SJSA1 (cell line): ENCODE measurements at places on chromosomes 4 and X.

DNA sequence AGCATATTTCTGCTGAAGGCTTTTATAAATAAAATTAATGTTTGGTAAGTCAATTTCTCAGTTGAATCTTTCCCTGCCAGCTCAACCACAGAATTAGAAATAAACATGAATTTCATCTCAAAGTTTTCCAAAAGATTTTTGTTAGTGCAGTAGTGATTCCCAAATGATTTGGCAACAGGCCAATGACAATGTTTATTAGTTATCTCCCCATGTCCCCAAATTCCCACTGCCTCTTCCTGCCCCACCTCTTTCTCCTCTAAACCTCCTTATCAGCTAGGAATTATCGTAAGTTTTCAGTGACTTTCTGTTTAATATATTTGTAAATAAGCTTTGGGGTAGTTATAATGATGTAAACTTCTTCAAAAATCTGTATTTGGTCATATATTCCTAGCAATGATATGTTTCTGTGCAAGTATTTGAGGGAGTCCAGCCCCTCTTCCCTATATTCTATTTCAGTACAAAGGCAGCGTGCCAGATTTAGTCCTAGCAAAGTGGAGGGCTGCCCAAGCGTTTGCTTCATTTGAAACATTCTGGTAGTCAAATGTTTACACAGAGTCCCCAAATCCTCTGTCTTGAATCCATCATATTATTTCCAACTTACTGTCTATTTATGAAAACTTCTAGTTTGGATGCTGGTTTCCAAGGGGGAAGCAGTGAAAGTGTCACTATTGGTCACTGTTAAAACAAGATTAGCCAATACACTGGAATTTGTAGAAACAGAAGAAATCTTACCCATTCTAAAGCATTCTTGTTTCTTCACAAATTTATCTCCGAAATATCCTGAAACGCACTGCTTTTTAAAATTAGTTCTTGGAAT is 33.7 kb upstream of the ANKRD50 start:
- no peaks in the 10 kb centered on the region for H3K27me3 ChIP-seq
- no peak overlapping the region for H3K27ac ChIP-seq
- no peak overlapping the region for H3K4me3 ChIP-seq
- DNase-seq, result no peak
- no peaks in the 10 kb centered on the region for H3K36me3 ChIP-seq

DNA sequence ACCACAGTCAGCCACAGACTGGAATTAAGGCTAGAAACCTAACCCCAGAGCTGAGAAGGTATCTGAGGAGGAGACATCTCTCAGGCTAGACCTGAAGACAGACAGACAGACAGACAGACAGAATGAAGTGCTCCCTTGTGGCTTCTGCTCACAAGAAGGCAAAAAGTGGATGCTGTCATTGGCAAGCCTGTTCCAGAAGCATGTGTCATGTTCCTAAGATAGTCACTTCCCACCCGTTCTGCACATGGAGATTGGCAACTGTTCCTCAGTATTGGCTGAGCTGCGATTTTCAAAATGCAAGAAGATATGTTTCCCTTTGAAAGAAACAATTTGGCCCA is 166.4 kb downstream of the NSUN7 start:
- H3K27me3 ChIP-seq, result no peaks in the 10 kb centered on the region
- no peaks in the 10 kb centered on the region for H3K36me3 ChIP-seq
- H3K4me1 ChIP-seq, result no peaks in the 10 kb centered on the region; the same call in 1 of the 2 replicates
- H3K27ac ChIP-seq, result no peak overlapping the region
- no peak for DNase-seq

DNA sequence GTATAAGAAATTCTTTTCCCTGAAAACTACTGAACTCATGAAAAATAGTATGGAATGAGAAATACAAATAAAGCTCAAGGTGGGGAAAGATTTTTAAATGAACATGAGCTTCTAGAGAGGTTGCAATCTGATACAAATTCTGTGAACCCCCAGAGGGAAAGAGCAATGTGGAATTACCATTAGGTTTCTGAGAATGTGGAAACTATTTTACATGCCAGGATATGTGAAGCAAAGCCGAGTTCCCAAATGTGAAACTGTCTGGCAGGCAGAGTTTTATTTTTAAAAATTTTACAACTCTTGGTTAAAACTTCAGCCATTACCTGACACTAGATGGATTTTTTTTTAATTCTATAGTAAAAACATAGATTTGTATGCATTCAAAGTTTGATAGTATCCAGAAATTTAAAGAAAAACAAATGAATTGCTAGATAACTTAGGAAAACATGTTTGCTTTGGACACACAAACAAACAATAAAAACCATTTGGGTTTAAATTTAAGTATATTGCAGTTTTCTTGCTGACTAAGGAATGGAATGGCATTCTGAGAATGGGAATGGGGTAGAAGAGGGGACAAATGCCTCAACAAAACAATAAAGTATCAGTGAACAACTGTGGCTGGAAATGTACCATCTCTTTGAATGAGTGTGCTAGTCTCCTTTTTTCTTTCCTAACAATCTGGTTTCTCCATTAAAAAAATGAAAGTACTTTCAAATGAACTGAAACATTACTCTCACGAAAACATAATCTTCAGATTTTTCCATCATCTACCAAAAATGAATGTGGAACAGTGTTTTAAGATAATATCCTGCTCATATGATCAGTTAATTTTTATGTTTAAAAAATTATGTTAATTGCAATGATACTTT is 99.6 kb downstream of the PCDH18 start:
- H3K4me3 ChIP-seq, result no peak overlapping the region
- H3K36me3 ChIP-seq, result no peaks in the 10 kb centered on the region
- H3K27me3 ChIP-seq, result no peaks in the 10 kb centered on the region
- H3K4me1 ChIP-seq, result no peaks in the 10 kb centered on the region
- no peak for DNase-seq

GRCh38 chr4:86895692-86896488 is 3.7 kb upstream of the C4orf36 start:
- peak; percentile 67 for DNase-seq
- no peaks in the 10 kb centered on the region for H3K27me3 ChIP-seq
- no peak overlapping the region for H3K27ac ChIP-seq
- peaks cover 23% of the 10 kb centered on the region for H3K4me1 ChIP-seq
- H3K4me3 ChIP-seq, result no peak overlapping the region
- peaks cover 4% of the 10 kb centered on the region for H3K36me3 ChIP-seq

DNA sequence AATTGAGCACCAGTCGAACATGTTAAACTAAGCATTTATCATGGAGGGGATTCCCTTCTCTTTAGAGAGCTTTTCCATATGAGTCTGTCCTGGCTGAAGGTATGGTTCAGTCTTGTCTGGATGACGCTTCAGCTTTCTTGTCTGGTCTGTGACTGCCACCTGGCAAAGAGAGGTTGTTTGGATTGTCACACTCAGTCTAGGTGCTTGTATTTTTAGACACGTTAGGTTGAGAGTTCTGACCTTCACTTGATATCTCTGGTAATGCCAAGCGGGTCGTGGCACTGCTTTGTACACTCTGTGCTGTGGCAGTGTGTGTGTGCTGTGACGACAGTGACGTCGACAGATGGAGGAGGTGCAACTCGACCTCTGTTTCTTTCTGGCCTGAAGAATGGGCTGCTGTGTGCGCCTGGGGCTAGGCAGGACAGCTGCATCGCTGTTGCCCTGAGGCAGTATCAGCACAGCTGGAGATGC is 12.6 kb downstream of the NOCT start:
- peaks cover 18% of the 10 kb centered on the region for H3K4me1 ChIP-seq
- peaks cover 44% of the 10 kb centered on the region for H3K36me3 ChIP-seq
- H3K4me3 ChIP-seq, result no peak overlapping the region
- no peak for DNase-seq

DNA sequence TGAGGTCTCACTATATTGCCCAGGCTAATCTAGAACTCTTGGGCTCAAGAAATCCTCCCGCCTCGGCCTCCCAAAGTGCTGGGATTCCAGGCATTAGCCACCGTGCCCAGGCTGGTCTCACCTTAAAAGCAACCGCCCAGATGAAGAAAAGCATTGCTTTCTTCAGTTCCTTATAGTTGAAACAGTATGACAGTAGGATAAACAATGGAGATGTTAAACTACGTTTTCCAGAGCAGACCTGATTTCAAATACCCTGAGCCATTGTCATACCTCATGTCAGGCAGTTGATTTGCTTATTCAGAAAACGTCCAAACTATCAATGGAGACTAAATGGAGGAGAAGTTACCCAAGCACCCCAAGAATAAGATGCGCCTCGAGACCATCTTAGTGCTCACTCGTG is 26.3 kb upstream of the TMEM131L start:
- H3K36me3 ChIP-seq, result no peaks in the 10 kb centered on the region
- no peak for DNase-seq
- H3K27me3 ChIP-seq, result no peaks in the 10 kb centered on the region
- no peak overlapping the region for H3K27ac ChIP-seq

GRCh38 chr4:106454581-106454980 is 86.0 kb upstream of the GIMD1 start:
- no peaks in the 10 kb centered on the region for H3K4me1 ChIP-seq
- no peaks in the 10 kb centered on the region for H3K27me3 ChIP-seq
- no peak overlapping the region for H3K4me3 ChIP-seq
- no peaks in the 10 kb centered on the region for H3K36me3 ChIP-seq
- DNase-seq, result no peak
- H3K27ac ChIP-seq, result no peak overlapping the region
